HCEC 1CT (cell line): ENCODE measurements at places on chromosomes 4 and X.
A peak's percentile ranks its signal among the peaks of the same experiment; 100 is the strongest.

DNA sequence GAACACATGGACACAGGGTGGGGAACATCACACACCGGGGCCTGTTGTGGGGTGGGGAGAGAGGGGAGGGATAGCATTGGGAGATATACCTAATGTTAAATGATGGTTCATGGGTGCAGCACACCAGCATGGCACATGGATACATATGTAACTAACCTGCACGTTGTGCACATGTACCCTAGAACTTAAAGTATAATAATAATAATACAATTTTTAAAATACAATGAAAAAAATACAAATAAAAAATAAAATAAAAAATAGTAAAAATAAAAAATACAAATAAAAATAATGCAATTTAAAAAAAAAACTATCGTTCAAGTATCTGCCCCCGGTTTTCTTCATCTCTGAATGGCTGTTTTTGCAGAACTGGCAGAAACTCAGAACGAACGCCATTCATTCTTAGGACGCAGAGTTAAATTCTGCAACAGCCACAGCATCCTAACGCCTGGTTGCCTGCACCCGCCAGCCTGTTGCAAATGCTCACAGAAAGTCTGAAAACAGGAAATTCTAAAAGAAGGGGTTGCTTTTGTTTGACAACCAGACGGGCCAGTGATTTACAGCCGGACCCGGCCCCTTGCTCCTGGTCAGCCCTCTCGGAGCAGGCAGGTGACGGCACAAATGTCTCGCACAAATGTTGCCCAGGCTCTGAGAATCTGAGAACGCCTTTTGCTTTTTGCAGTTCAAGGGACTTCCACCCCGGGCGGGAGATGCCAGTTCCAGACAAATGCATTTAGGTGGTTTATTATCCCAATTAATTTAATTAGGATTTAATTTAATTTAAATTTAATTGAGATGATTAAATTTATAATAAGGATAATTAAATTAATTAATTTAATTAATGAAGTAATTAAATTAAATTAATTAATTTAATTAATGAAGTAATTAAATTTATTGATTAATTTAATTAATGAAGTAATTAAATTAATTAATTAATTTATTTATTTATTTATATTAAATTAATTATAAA, 47.8 kb downstream of the CRLF2 start:
- no peak for DNase-seq

DNA sequence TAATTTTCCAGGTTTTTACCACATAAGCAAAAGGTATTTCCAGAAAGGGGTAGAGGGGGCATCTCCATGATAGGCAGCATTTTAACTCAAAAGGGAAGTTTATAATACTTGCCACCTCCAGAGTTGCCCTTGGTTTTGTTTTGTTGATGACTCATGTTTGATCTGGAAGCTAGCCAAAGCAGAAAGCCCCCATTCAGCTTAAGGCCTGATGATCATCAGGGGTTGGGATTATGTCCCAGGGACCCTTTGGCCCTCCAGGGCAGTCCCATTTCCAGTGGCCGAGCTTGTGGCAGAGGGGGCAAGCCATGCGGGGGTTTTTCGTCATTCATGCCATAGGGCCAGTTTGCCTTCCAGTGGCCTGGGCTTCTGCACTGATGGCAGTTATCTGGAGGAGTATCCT, 143.0 kb upstream of the PLAC1 start:
- no peak for DNase-seq

DNA sequence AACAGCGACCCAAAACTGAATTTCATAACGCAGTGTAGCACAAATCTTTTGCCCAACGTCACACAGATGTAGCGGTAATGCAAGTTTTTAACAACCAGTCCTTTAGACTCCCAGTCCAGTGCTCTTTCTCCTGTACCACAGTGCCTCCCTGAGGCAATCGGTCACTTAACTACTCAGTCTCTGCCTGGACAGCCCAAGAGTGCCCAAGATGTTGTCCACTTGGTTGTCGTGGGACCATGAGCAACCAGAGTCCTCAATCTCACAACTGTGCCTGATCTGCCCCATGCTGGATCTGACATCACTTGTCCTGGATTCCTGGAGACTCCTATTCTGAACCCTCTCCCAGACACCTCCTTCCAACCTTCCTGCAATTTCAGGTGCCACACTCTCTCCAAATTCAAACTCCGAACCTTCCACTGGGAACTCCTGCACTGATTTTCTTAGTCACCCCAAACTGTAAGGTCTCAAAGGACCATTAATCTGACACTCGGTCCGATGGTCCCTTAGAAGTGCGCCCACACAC, 702 bp downstream of the MMGT1 start:
- peak; percentile 19 for DNase-seq

- DNase-seq, result no peak
Measured at GRCh38 chr4:15855804-15856475, 77.8 kb downstream of the CD38 start.

- peak; percentile 65 for DNase-seq
Measured at GRCh38 chrX:49166914-49167739, 4.6 kb downstream of the MAGIX start.

DNA sequence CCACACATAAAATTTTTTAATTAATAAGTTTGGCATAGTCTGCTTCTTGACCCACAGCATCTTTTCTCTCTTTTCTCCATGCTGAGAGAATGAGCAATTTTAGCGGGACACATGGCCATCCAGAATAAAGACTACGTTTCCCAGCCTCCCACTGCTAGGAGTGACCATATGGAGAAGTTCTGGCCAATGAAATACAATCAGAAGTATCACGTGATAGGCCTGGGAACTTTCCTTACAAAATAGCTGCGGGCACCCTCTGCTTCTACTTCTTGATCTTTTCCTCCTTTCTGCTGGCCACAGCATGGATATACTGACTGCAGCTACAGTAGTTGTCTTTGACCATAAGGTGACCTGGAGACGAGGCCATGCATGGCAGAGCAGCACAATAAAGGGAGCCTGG, 348.0 kb downstream of the BCOR start:
- DNase-seq, result no peak

DNA sequence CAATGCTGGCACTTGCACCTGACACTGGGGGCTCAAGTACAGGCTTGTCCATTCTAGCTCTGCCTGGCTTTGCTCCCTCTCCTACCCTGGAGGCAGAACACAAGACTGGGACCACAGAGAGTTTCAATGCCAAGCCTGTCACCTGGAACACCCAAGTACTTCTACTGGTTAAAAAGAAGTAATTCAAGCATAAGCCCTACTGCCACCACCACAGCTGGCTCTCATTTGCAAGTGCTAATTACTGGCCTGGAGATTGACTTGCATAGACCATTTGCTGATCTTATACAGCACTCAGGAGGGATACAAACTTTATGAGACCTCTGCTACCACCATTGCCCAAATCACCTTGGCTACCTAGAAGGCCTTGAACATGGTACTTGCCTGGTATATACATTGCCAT, 1550.9 kb downstream of the C4orf33 start:
- DNase-seq, result no peak

GRCh38 chrX:11381464-11381863, 88.3 kb downstream of the AMELX start:
- DNase-seq, result peak; percentile 58

GRCh38 chr4:165504184-165504583, 125.4 kb downstream of the CPE start:
- no peak for DNase-seq

DNA sequence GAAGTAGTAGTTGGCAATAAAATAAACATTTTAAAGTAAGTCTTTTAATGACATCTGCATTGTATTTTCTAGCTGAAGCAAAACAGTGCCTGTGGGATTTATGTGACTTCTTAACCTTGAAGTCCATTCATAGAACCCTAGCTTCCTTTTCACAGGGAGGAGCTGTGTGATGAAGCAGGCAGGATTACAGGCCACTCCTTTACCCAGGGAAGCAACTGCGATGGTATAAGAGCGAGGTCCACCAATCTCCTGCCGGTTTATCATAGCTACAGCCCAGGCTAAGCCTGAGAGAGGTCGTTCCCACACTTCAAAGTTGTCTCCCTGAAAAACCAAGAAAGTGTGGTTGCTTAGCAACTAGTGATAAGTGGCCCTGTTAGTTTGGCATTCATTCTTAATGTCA, 7.0 kb downstream of the RPL36A start:
- DNase-seq, result no peak

GRCh38 chr4:155017426-155017825, 191.0 kb upstream of the NPY2R start:
- peak; percentile 30 for DNase-seq

- DNase-seq, result no peak
Measured at GRCh38 chr4:58491620-58492019, 1381.4 kb upstream of the IGFBP7 start.

GRCh38 chrX:27132862-27133261, 330.3 kb downstream of the PPP4R3C start:
- DNase-seq, result no peak

DNA sequence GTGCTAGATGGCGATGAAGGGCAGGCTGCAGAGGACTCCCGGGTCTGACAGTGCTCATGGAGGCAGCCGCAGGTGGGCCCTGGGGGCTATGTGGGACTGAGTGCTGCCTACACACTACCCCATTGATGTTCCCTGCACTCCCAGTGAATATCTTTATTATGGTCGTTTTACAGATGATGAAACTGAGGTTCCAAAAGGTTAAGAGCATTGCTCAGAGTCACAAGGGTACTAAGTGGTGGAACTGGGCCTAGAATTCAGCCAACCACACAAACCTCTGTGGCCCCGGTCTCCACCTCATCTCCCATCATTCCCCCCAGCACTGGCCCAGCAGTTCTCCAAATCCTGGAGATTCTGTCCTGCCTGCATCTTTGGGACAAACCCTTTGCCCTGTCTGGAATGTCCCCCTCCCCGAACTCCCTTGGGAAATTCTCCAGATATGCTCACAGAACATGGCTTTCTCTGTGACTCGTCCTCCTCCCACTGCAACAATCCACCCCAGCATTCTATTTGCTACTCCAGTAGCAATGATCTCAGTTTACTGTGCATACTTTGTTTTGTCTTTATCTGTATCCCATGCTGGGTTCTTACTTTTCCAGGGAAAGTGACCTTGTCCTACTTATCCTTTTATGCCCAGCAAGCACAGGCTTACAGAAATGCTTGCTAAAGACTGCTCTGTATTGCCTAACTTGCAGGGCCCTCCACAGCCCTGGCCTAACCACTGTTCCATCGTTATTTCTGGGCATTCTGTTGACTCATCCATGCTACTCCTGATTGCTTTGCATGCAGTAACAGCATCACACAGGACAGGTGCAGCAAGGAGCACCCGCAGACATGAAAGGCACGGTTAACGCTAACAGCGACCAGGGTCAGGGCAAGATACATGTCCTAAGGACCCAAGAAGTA, 14.0 kb downstream of the PNMA6F start:
- no peak for DNase-seq

- DNase-seq, result no peak
Measured at GRCh38 chr4:100539706-100540105, 21.9 kb upstream of the EMCN start.

- DNase-seq, result no peak
Measured at GRCh38 chrX:2654436-2655340, 36.4 kb upstream of the CD99 start.

GRCh38 chrX:137425986-137426385, 139.9 kb upstream of the ZIC3 start:
- no peak for DNase-seq

DNA sequence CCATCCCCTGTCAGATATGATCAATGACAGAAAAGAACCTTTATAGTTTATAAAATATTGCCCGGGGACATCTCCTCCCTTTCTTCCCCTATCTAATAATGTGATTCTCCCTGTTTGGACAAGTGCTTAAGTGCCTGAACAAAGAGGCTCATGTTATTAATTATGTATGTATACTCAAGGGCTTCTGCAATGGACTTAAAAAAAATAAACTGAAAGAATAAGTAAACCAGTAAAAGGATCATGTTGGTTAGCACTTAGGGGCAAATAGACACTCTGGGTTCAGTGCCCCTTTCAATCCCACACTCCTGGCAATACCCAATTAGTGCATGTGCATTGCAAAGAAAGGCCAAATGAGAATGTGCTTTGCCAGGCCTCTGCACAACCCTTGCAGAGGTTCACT, 30.7 kb upstream of the RPS6KA6 start:
- DNase-seq, result no peak
